EH (cell line): ENCODE measurements at places on chromosomes 5 and 9.

DNA sequence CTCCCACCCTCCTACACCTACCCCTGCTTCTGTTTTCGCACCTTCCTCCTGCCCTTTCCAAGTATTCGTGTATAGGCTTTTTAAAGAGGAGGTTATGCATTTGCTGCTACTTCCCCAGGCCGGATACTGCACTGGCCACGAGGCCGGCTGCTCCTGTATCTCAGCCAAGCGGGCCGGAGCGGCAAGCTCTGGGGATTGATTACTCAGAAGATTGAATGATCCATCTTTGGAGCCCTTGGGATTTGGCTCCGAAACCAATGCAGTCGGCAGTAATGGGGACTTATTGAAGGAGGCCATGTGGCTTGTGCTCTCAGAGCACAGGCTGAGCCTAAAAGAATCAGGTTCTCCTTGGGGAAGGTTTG is 405.3 kb downstream of the TLE4 start:
- DNase-seq, result no peak

GRCh38 chr9:18240213-18240612 is 233.7 kb upstream of the ADAMTSL1 start:
- no peak for DNase-seq

GRCh38 chr5:138874241-138874640 is 894 bp downstream of the LRRTM2 start:
- DNase-seq, result peak; percentile 37

- no peak for DNase-seq
These were observed 23.6 kb upstream of the CCDC112 start for GRCh38 chr5:115320006-115320405.

- no peak for DNase-seq
These were observed 16.5 kb downstream of the BRD3 start for GRCh38 chr9:134051319-134051718.

DNA sequence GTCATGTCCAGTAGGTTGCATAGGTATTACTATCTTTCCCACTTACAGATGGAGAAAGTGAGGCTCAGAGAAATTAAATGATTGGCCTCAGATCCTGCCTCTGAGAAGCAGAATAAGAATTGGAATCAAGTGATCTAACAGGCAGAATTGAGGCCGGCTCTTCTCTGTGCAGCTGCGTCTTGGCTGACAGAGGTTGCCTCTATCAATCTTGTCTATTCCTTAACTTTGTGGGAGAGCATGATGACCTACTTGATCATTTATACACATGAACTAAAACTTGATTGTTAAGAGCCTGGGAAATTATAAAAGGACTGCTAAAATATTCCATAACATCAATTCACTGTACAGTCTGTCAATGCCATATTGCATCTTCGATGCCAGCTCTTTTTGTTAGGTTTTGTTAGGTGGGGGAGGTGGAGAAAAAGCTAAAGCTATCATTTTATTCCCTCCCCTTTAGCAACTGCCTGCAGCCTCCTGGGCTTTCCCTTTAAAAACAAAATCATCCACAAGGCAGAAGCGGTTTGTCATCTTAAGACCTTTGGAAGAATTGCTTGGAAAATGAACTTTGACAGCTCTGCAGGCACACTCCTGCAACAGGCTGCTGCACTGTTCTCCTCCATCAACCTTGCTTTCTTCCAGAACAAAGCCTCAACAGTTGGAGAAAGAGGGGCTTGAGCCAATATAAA is 247.4 kb downstream of the SMARCA2 start:
- peak; percentile 2 for DNase-seq

- DNase-seq, result no peak
These were observed 24.4 kb downstream of the OR2V2 start for GRCh38 chr5:181171782-181172181.

DNA sequence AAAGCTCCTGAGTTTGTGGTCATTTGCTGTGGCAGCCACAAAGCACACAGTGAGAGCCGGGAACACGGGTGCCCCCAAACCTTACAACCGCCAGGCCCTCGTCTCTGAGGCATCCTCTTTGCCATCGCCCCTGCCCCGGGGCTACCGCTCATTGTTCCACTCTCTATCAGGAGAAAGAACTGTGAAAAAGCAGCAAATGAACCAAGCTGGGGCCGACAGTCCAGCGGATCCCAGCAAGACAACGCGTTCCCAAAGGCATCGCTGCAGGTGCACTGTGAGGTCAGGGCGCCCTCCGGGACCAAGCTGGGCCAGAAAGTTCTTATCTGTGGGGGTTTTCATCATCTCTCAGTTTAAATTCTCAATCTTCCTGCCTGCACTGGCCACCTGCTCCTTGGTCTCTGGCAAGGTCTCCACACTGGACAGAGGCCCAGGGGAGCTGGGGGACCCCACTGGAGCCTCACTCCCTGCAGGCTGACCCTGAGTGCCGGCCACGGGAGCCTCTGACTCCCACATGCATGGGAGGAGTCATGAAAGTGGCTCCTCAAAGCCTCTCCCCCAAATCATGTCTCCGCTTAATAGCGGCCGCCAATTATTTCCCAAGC is 32.1 kb downstream of the VAV2 start:
- DNase-seq, result no peak

GRCh38 chr5:115333164-115333563 is 36.7 kb upstream of the CCDC112 start:
- peak; percentile 25 for DNase-seq

- DNase-seq, result no peak
These were observed 359.4 kb upstream of the ARRDC3 start for GRCh38 chr5:91742550-91742949.

- no peak for DNase-seq
These were observed 22.1 kb downstream of the P4HA2 start for GRCh38 chr5:132205385-132206125.

- DNase-seq, result no peak
These were observed 58.3 kb upstream of the SHB start for GRCh38 chr9:38127271-38127839.

GRCh38 chr5:33964132-33964700 is 20.3 kb downstream of the SLC45A2 start:
- peak; percentile 36 for DNase-seq

- DNase-seq, result no peak
These were observed 25.7 kb upstream of the FAM81B start for GRCh38 chr5:95365302-95366095.

GRCh38 chr5:143698574-143698973 is 113.4 kb upstream of the HMHB1 start:
- no peak for DNase-seq

DNA sequence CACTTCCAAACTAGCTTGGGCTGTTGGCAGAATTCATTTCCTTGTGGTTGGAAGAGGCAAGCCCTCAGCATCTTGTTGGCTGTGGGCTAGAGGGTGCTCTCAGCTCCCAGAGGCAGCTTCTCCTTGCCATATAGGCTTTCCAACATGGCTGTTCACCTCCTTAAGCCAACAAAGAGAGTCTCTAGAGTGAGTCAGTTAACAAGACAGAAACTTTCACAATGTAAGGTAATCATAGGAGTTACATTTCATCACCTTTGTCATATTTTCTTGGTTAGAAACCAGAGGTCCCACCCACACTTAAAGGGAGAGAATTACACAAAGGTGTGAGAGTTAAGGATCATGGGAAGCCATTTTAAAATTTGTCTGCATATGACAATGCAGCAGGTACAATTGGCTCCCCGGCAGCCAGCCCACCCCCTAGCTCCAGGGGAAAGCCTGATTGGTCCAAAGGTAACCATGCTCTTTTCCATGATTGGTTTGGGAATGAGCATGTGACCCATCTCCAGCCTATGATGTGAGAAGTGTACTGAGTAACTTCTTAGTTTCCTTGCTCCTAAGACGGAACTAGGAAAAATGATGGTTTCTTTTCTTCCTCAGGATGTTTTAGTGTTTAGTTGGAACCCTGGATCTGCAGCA is 109.8 kb upstream of the MSX2 start:
- no peak for DNase-seq

GRCh38 chr5:107979291-107979690 is 308.6 kb upstream of the EFNA5 start:
- DNase-seq, result peak; percentile 36

GRCh38 chr9:98087420-98088354 is 31.2 kb downstream of the NANS start:
- peak; percentile 29 for DNase-seq

DNA sequence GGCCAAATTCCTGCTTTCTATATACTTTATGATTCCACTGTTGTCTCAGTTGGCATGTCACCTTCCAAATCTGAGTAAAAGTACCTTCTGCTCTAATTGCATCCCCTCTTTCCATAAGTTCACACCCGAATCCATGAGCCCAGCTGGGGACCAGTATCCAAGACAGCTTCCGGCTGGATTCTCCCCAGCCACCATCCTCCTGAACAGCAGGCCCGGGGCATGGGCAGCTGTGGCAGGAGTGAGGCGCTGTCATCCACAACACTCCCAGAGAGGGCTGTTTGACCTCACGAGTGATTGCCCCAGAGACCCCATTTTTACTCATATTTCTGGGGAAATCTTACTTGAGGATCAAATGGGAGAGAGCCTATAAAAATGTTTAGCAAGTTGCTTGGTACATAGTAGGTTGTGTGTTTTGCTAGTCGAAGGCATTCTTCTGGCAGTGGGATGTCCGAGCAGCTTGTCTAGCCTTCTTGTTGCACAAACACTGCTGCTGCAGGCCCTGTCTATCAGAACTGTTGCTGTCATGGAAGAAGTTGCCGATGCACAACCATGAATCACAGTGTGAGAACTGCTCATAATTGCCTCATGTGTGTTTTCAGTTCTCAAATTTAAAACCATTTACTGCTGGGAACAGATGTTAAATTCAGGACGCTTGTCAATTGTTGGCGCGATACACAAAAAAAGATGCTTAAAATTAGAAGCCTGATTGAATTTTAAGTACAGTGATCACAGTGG is 93.8 kb downstream of the HSPA4 start:
- DNase-seq, result no peak

DNA sequence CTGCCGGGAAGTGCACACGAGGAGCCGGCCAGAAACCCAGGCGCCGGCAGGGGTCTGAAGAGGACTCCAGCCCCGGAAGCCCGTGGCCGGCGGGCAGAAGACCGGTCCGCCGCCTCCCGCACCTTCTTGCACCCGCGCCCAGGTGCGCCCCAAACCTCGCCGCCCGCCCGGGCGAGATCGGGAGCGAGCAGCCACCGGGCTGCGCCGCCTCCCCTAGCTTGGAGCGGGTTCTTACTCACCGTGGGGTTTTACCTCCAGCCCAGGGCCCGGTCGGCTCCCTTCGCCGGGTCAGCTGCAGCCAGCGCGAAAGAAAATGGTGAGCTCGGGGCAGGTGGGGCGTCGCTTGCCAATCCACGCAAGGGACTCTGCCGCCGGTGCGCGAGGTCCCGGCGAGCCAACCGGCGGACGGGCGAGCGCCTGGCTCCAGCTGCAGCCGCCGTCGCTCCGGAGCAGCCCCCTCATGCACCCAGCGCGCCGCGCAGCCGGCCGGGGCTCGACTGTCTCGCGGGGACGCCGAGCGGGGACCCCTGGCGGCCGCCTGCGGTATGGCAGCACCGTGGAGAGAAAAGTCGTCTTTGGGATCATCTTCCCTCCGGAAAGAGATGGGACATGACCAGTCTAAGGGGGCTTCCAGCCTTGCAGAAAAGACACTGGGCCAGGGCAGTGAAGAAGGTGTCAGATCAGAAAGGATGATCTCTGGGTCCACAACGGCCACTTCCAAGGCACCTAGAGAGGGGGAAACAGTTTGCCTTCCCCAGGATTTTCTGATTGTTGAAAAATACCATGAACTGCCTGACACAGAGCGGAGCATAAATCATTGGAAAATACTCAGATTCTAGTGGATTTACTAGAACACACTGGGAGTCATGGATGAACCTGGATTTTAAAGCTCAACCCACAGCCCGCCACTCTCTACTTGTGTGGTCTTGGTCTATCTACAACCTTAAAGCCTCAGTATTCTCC is at the start of gene MOB3B:
Gene MOB3B (minus strand): TSS at position 499 of the 963 bp plus-strand sequence. CDS start 74,264 bp downstream, outside the sequence.
- peak; percentile 66 for DNase-seq

DNA sequence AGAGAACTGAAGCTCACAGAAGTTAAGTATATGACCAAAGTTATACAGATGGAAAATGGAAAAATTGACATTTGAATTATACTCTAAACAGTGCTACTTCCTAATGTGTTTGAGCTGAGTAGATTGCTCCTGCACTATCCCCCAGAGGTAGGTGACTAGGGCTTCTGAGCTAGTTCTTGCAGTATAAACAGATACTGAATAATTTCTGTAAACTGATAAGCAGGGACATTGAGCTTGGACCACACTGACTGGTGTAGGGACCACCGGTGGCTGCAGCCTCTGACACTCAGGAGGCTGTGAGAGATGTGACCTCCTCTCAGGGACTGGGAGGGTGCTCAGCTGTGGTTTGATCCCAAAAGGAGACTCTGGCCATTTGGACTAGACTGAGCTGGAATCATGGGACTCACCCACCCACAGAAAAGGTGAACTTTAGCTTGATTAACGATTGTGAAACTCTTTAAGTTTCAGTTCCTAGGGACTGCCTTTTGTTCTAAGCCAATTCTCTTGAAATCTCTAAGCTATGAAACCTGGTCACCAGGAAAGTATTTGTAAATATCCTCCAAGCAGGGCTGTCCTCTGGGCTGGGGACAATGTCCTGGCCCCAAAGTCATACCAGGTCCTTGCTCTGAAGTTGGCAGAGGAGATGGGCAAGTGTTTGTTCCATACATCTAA is 291.5 kb downstream of the SEC61B start:
- no peak for DNase-seq

- DNase-seq, result peak; percentile 68
These were observed 25.6 kb downstream of the STK10 start for GRCh38 chr5:172162323-172162986.

DNA sequence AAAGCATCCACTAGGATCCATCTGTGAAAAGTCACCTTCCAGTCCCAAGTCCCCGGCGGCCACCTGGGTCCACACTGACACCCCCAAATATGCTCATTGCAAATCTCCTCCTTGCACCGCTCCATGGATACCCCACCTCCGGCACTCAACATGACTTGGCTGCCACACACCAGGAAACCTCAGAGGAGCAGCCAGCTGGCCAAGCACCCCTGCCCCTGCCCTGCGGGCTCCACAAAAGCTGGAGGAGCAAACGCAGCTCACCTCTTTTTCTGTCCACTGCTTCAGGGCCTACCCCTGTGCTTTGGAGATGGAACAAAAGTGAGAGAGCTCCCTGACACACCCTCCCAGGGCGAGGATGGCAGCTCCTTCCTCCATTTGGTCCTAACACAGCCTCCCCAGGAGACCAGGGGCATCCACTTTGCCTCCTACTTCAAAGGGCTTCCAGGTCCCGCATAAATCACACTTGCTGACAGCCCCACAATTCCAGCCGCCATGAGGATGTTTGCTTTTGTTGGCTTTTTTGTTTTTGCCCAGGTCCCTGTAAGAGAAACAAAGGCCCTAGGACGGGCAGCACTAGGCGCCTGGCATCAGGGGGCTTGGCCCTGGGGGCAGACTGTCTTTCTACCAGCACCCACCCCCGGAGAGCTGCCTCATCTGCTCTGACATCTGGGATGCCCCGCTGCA is 14.8 kb downstream of the ROR2 start:
- DNase-seq, result no peak

DNA sequence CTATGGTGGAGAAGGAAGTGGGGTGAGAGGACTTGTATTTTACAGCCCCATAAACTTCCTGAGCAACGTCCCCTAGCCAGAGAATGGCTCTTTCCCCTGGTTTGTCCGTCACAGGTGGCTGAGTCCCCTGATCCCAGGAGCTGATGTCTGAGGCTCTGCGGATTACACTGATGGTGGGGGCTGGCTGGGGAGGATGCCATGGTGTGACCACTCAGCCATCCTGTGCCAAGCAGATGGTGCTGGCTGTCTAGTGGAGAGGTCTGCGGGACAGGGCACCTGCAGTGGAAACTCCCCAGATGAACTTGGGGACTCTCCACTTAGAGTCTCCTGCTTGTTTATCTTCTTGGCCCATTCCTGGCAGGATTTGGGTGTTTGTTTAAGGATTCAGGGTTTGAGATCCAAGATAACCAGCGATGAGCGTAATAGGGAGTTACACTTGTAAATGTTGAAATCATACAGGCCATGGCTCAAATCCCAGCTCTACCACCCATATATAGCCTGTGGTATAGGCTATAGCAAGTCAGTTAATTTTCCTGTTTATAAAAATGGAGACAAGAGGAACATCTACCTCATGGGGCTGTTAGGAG is 4.7 kb upstream of the PTGS1 start:
- DNase-seq, result peak; percentile 76
